Cortex of kidney (tissue), 1 donor: ENCODE measurements at places on chromosomes 7 and 10.

DNA sequence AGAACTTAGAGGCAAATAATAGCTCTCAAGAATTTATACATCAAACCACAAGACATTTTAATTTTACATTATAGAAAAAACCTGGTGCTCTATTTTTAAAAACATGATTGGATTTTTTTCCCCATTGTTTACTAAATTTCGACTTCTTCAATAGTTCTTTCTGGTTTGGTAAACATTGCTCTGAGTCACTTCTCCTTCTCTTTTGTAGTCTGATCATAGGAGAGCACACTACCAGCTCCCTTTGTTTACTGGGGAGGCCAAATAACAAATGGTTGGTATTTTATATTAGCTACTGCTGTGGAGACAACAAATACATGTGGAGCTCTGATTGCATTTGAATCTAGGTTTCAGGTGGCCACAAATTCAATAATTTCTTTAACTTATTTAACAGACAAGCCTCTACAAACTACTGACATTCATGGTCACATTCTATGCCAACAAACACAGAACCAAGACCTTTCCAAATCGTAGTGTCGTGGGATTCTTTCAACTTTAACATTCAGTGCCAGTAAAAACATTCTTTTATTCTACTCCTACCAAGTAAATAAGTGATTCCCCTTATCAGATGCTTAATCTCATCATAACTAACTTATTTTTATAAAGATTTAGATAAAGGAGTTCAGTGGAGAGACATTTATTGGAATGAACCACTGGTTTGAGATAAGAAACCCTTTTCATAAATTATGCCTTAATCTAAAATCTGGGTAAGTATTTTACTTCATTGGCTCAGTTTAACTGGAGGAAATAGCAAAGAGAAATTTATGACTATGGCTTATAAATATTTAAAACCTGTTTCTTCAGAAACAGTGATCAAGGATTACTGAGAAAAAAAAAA, 17.7 kb upstream of the FXYD4 start:
- DNase-seq = no peak

- DNase-seq = no peak
Measured at GRCh38 chr10:102643336-102644065, 778 bp upstream of the TRIM8 start.

GRCh38 chr10:118343549-118343948, 1.4 kb upstream of the FAM204A start:
- DNase-seq = no peak

- DNase-seq = no peak
Measured at GRCh38 chr7:144508702-144509101, 105.2 kb upstream of the NOBOX start.

- no peak for DNase-seq
Measured at GRCh38 chr10:129844216-129844766, 119.8 kb downstream of the EBF3 start.

- DNase-seq = no peak
Measured at GRCh38 chr7:84901366-84901765, 285.5 kb downstream of the SEMA3D start.

GRCh38 chr10:131585761-131586160, 274.2 kb upstream of the TCERG1L start:
- DNase-seq = no peak

DNA sequence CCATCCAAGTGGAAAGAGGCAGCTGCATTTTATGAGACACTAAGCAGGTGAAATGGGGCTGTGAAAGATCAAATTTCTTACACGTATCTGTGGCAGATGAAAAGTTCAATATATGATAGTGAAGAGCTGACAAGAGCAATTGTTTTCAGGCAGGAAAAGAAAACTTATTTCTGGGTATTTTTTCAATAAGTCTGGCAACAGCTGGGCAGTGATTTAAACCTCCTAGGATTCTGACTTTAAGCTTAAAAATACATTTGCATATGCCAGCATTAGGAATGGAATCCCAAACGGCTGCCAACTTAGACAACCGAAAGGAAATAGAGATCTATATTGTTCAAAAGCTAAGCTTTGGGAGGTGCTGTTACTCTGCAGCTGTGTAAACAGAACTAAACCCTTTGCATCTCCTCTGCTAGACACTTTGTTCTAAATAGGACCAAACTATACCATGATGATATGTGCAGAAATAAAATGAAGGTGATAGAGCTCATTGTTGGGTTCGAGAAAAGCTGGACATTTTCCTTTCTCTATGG, 26.1 kb downstream of the DYNC1I1 start:
- no peak for DNase-seq

GRCh38 chr10:78640796-78641636, 427.8 kb upstream of the ZMIZ1 start:
- DNase-seq = no peak

- DNase-seq = no peak
Measured at GRCh38 chr7:37817996-37818720, 30.2 kb upstream of the NME8 start.

DNA sequence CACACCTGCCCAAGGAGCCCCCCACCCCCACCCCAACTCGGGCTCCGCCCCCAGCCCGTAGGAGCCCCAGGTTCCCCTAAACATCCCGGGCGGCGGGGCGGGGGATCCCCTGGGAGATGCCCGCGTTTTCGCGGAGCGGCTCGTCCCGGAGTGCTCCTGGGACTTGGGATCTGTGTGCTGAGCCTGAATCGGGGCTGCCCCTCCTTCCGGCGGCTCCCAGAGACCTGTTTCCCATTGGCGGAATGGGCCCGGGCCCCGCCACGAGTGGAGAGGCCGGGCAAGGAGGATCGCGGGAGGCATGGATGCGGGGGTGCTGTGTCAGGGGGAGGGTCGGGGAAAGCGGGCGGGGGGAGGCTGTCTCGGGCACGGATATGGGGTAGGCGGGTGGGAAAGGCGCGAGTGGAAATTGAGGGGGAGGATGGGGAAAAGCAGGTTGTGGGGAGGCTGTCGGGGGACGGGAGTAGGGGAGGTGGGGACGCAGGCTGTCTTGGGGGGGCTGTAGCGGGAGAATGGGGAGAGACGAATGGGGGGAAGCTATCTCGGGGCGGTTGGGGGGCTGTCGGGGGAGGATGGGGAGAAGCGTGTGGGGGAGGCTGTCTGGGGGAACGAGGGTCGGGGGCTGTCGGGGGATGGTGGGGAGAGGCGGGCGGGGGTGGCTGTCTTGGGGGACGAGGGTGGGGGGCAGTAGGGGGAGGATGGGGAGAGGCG, 572 bp upstream of the BHLHA15 start:
- DNase-seq = no peak

DNA sequence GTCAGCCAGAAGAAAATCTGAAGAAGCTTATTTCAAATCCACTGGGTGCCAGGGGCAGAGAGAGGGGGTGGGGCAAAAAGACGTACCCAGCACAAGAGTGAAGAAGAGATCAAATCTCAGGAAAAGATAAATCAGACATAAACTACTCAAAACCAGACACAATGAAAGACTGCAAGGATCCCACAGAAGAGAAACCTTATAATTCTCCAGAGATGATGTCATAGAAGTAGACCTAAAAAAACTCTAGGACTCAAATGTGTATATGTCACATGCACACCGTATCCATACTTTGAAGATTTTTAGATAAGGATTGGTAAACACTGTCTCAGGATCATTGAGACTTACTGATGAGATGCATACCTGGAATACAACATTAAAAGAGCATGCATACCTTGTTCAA, 98.5 kb upstream of the PIK3CG start:
- DNase-seq = no peak

DNA sequence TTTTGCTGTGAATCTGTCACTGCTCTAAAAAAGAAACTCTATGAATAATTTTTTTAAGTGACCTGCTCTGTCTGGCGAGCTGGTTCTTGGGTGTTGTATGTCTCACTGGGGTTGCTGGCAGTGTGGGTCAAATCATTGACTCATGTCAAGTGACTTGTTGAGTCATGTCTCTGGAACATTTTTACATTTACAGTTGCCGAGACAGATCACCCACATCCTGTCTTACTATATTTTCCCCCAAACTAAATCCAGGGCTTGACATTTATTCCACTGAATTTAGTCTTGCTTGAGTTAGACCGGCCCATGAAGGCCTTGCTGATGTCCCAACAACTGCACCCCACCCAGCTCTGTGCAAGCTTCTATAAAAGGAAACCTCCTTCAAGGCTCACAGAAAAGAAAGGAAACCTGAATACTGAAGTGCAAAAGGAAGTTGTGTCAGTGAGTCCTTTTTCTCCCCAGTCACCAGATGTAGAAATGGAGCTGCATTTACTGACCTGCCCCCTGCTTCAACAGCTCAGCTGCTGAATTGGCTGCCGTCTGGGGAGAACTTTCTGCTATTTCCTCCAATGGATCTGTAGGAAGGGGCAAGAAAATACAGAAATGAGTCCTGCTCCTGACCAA, 290.3 kb downstream of the TNS3 start:
- no peak for DNase-seq
